Gastroesophageal sphincter (tissue), 4 donors: ENCODE measurements at places on chromosomes 12 and 14. TPM values are rescaled to one million over a fixed set of nuclear protein-coding genes. Genes with fewer than 3 reads are reported as not detected.

- no peak for ATAC-seq
These were observed 315.6 kb upstream of the PRKD1 start for GRCh38 chr14:30243207-30243606.

The BDKRB2 gene
- 3.3 TPM for total RNA-seq

DNA sequence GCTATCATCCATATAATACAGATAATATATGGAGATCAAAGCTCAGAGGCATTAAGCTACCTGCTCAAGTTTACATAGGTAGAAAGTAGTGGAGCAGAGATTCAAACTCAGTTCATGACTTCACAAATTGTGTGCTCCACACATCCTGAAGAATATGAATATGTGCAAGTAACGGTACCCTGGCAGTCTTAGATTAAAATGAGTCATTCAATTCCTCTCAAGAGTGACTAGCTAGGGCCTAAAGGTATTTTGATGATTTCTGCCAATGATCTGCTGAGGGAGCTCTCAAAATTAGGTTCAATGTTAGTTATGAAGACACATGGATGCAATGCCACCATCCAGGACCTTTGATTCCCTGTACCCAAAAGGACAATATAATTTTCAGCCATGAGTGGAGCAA, 58.9 kb downstream of the GRIP1 start:
- no peak for ATAC-seq

The RNF41 gene
- total RNA-seq, result 63.7 TPM

GRCh38 chr12:121678716-121679300, 9.4 kb upstream of the MORN3 start:
- no peak for ATAC-seq

DNA sequence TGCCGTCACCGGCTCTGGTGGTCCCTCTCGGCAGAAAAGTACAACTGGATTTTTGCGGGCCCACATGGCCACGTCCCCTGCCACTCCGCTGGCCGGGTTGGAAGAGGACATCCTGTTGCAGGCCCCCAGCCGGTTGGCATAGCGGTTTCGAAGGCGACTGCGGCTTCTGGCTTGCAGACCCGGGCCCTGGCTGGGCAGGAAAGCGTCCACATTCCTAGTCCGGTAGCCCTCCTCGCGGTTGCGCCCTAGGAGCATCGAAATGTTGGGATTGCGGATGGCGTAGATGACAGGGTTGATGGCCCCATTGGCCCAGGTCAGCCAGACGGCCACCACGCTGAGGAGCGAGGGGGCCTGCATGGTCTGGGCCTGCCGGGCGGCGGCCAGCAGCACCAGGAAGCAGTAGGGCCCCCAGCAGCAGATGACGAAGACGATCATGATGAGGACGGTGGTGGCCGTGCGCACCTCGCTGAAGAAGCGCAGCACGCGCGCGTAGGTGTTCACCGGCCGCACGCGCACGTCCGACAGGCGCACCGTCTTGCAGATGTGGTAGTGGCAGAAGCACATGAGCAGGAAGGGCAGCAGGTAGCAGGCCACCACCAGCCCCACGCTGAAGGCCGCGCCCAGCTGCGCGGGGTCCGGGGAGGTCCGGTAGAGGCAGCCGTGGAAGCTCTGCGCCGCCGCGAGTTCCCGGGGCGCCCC, 1.2 kb downstream of the GPR135 start:
- ATAC-seq, result no peak

The RTL1 gene
- total RNA-seq, result not detected

The CFAP54 gene
- total RNA-seq, result 3.0 TPM

DNA sequence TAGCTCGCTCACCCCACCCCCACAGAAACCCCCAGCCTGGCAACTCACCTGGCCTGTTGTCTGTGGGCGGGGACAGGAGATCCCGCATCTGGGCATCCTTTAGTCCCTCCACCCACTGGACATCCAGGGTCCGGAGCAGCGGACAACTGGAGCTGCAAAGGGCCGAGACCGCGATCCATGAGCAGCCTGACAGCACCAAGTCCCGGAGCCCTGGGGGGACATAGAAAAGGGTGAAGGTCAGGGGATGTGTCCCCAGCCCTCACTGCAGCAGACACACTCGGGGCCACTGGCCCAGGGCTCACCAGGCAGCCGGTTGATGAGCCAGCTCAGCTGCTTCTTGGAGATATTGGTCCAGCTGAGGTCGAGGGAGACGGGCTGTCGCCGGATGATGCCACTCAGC, 40.9 kb downstream of the RNF34 start:
- ATAC-seq, result no peak

GRCh38 chr12:92695577-92695976, 7.2 kb upstream of the PLEKHG7 start:
- no peak for ATAC-seq

DNA sequence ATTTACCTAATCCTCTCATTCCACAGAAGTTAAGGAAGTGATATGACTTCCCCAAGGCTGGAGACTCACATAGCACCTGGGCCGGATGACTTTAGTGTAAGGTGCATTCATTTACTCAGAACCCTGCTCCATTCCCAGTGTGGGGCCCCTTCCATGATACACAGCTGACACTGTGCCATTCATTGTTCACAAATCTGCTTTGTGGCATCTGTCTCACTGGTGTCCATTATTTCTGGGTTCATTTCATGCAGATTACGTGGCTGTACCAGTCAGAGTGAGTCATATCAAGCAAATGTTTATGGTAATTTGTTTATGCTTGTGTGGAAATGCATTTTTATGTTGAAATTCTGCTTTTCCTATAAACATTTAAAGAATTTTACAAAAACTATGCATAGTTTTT, 5.2 kb downstream of the ANO4 start:
- no peak for ATAC-seq

DNA sequence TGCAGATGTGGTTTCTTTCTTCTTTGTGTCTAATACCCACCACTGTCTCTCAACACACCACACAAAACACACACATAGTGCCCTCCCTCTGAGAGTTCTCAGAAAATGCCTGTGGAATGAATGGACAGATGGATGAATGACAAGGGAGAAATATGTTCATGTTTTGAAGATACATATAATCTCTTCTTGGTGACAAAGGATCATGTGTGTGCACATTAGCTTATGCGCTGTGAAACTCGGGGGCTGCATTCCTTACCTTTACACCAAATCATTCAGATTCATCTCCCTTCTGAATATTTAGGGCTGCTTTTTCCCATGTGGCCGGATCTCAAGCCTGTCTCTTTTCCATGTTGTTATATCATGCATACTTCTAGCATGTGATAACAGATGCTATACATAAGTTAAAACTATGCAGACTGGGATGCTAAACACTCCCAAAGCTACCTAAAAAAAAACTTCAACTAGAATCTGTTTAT, 111.4 kb downstream of the EPS8 start:
- ATAC-seq, result no peak

DNA sequence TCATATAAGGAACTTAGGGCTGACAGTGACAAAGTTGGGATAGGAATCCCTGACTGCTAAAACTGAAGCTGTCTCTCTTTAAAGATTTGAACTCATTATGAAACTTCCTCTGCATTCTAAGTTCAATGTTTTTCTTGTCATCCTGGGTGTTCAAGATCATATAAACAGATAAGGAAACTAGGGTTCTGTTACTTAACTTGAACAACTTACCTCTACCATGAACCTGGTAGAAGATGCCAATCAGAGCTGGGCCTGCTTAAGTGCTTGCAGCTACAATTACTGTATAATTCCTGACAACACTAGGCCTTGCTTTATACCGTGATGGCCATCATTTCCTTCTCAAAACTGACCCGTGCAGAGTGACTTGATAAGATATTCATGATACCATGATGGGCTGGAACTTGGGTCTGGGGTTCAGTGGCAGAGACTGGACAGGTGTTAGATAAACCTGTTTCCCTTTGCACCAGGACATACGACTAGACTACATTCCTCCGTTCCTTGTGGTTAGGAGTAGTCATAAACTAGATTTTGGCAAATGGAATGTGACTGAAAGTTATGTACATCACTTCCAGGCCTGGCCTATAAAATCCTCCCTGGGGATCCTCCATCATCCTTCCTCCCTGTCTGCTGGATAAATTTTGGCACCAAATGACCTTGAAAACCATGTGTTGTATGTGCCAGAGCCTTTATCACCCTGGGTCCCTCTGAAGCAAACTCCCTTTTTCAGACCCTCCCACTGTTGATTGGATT, 172.2 kb upstream of the PRICKLE1 start:
- ATAC-seq, result no peak

- ATAC-seq, result no peak
These were observed 90.5 kb downstream of the PPM1A start for GRCh38 chr14:60339571-60339970.

The LTB4R gene
- total RNA-seq, result 3.0 TPM

GRCh38 chr14:31009836-31010574, 15.4 kb upstream of the AP4S1 start:
- no peak for ATAC-seq

GRCh38 chr14:96082420-96083300, 43.5 kb downstream of the C14orf132 start:
- no peak for ATAC-seq

GRCh38 chr12:51131745-51132521, 41.0 kb downstream of the TFCP2 start:
- no peak for ATAC-seq

The MANSC1 gene
- 31.2 TPM for total RNA-seq

The MYO1H gene
- total RNA-seq, result not detected

- no peak for ATAC-seq
These were observed 41.9 kb upstream of the POC1B start for GRCh38 chr12:89567691-89568239.

GRCh38 chr12:20520532-20520931, 152.2 kb downstream of the PDE3A start:
- ATAC-seq, result no peak

- ATAC-seq, result no peak
These were observed 17.2 kb upstream of the AKAP5 start for GRCh38 chr14:64447876-64448670.
